ENCODE measurements at places on chromosomes 2 and 18.
A peak's percentile ranks its signal among the peaks of the same experiment; 100 is the strongest.

GRCh38 chr2:217166241-217166850, 306.5 kb upstream of the TNP1 start:
- DNase-seq: peak; percentile 1

DNA sequence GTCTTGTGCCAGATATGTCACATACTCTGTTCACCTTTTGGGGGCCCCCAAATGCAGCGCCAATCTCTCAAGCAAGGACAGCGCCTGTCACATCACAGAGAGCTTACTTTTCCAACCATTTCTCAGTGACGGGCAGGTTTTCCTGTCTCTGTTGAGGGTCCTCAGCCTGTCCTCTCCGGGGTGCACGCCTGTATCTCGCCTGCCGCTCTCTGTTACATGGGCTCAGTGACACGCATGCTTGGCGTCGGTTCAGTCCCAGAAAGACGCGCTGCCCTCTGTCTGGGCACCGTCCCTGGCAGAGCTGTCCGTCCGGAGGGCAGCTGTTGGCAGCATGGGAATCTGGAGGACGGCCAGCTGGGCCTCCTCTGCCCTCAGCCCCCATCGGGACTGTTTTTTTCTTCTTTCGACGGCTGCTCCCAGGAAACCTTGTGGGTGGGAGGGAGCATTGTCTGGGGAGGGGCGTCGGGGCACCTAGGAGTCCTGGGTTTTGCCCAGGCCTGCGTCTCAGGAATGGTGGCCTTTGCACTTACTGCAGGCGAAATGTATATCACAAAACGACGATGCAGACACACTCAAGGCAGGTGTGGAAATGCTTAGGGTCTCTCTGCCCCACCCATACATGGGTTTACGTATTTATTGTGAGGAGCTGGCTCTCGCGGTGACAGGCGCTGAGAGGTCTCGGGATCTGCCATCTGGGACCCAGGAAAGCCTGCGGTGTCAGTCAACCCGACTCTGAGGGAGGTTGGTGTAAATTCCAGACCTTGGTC, 30.9 kb downstream of the RTP5 start:
- DNase-seq: no peak

GRCh38 chr18:22293417-22293816, 124.0 kb downstream of the GATA6 start:
- DNase-seq: no peak

- DNase-seq: no peak
Measured at GRCh38 chr2:238866656-238867277, 18.9 kb downstream of the TWIST2 start.

DNA sequence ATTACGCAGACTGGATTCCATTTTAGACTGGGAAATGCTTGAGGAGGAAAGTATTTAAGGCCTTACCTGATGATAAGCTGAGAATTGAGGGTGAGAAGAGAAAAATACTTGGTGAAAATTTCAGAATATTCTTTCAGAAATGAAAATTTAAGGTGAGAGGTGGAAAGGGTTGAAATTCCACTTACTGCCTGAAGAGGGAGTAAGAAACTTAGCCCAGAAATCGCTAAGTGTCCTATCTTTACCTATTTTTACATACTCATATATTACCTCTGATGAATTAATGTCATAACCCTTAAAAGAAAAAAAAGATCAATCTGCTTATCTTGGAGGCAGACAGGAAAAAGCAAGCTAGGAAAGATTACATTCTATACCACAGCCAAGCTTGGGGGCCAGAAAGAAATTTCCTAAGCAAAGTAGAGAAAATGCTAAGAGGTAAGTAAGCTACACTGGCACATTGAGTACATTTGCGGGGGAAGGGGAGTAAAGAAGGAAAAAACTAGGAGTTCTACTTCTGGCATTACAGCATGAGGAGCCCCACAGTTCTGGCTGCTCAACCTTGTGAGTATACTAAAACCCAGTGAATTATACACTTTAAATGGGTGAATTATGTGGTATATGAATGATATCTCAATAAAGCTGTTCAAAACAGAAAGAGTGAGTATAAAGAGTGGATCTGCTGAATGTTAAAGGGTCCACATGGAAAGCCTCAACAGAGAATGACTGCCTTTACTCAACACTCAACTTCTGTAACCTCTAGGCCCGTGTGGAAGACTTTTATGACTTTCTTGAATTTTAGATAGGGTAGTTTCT, 33.8 kb downstream of the SMC6 start:
- peak; percentile 10 for DNase-seq

DNA sequence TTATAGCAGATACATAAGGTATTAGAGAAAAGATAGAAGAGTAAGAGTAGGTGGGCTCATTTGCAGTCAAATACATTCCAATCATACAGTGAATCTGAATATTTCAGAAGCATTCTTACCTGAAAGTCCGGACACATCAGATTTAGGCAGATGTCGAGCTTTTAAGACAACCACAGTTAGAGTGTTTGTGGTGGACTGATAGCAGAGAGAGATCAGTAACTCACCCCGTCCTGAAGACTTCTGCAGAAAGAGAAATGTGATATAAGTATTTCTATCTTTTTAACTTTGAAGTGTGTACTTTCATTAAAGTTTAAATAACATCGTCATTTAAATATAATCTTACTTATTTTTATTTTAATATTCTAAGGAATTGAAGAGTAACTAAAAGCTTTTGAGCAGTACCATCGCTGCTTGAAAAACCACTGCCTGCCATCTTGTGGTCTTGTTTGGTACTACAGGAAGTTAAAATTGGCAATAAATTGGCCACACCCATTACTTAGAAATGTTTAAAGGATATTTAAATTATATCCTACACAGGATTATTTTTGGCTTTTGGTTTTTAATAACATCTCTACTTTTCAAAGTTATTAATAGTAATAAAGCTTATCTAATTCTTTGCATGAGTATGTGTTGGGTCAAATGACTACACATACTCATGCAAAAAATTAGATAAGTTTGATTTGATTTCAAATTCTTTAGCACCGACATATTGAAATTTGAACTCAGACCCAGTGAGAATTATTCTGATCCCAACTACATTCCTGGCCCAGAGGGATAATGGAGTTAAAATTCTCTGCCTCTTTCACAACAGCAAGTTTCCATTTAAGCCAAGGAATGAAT, 5.5 kb downstream of the SYT4 start:
- DNase-seq: peak; percentile 32

DNA sequence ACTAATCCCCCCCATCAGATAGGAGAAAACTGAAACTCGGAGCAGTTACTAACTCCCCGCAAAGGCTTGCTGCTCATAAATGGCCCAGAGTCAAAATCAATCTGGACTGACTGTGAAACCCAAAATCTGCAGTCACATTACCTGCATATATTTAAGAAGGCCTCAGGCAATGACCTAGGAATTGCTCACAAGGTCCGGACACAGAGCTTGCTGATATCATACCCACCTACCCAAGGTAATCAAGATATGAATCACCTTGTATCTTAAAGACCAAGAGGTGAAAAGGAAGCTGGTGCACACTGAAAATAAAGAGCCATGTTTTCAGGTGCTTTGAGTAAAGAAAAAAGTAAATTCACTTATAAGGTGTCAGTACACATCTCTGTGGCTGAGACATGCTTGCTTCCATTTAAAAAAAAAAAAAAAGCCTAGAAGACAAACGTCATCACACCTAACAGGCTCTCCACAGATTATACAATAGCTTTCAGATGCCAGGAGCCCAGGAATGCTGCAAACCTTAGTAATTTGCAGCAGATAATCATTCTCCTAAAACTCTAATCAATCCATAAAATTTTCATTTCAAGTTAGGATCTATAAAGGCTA, 195.4 kb downstream of the ZEB2 start:
- DNase-seq: no peak

- DNase-seq: no peak
Measured at GRCh38 chr18:35466815-35467623, 30.7 kb downstream of the INO80C start.

- DNase-seq: no peak
Measured at GRCh38 chr2:128371248-128371630, 52.6 kb upstream of the HS6ST1 start.

DNA sequence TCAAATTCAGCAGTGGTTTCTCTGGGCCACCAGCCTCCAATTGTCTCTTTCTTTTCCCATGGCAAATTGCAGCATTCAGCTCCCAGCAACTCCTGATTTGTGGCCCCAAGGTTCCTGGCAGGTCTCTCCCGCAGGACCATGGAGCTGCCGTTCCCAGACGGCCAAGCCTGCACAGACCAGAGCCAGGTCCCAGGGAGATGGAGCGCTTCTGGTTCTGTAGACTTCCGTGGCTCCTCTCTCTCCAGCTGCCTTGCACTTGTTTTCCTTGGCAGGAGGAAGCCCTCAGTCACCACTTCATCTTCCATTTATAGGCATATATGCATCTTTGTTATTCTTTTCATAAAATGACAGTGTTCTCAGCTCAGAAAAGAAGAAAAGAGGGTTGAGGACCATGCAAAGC, 21.7 kb downstream of the TNP1 start:
- DNase-seq: no peak

- no peak for DNase-seq
Measured at GRCh38 chr2:42775810-42776209, 11.9 kb upstream of the OXER1 start.

Data from Panc1 (cell line).